ENCODE measurements at places on chromosomes 7 and 10. TPM values are rescaled to one million over a fixed set of nuclear protein-coding genes. Genes with fewer than 3 reads are reported as not detected.

DNA sequence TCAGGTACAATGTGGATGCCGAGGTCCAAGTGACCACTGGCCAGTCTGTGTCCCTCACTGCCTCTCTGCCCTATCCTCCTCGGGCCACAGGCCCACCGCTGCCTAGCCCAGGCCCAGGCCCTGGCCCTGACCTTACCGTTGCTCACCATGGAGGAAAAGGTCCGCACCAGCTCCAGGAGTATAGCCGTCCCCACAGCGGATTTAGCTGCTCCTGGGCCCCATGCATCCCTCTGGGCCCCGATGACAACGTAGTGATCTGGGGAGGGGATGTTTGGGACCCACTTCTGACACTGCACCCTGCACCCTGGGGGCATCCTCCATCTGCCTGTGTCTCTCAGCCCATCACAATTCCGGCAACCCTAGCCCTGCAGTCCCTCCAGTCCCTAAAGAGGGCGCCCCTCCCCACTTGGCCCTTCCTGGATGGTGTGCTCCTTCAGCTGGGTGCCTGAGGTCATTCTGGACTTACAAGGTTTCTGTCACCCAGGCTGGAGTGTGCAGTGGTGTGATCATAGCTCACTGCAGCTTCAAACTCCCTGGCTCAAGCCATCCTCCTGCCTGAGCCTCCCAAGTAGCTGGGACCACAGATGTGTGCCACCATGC, 12.1 kb downstream of the TFR2 start:
- peak; percentile 25 for DNase-seq

DNA sequence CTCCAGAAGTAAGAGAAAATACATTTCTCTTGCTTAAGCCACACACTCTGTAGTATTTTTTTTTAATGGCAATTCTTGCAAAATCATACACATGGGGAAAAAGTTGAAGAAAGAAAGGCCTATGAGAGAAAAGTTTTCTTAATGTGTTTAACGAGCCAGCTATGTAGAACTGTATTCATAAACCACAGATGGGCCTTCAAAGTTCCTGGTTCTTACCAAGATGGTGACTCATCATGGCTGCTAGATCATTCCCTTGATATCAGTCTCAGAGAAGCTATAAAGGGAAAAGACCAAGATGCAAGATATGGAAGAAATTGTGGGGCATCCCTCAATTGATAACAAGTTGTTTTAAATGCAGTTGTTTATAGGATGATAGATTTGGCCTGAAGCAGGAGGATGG, 992.7 kb upstream of the MBL2 start:
- DNase-seq = no peak

- no peak for DNase-seq
These were observed 84.4 kb downstream of the LRRC4 start for GRCh38 chr7:127946847-127947246.

GRCh38 chr7:80247144-80247543, 112.5 kb downstream of the GNAI1 start:
- peak; percentile 54 for DNase-seq

- DNase-seq = no peak
These were observed 52.8 kb downstream of the REEP3 start for GRCh38 chr10:63574011-63574410.

DNA sequence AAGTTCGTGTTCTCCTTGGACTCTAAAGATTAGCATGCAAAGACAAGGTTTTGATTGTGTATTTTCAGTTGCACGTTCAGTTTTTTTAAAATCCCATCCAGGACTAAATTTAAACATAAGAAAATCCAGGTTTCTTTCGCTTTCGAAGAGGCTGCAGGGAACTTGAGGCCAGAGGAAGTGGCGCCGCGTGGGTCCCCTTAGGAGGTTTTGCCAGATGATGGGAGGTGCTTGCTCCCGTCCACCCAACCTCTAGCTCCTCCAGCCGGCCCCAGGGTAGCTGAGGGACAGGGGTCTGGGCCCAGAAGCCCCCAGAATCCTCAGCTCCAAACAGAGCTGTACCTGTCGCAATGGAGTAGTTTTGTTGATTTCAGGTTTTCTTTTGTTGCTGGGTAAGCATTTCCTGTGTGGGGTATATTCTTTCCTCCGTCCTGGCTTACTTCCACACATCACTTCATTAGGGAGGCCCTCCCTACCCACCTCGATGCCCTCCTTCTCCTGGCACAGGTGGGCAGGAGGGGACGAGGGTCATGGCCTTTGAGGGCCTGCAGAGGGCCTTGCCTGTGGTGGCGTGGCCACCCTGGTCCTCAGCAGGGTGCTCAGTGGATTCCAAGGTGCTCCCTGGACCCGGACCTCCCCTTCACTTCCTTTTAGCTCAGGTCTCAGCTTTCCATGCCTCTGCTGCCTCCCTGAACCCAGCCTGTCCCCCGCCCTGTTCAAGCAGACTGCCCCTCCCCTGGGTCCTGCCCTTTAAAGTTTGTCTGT, 32.6 kb downstream of the LHPP start:
- DNase-seq = peak; percentile 6

Gene EXOC6
- 7.8 TPM for total RNA-seq

Gene CDH23
- under 0.01 TPM for total RNA-seq

Gene TAC1
- not detected for total RNA-seq
